ENCODE measurements at places on chromosomes 16 and 17.

GRCh38 chr16:59290718-59291117 is 556.6 kb upstream of the GOT2 start:
- no peak for DNase-seq

GRCh38 chr16:56728980-56729734 is 772 bp upstream of the NUP93 start:
- DNase-seq = no peak

DNA sequence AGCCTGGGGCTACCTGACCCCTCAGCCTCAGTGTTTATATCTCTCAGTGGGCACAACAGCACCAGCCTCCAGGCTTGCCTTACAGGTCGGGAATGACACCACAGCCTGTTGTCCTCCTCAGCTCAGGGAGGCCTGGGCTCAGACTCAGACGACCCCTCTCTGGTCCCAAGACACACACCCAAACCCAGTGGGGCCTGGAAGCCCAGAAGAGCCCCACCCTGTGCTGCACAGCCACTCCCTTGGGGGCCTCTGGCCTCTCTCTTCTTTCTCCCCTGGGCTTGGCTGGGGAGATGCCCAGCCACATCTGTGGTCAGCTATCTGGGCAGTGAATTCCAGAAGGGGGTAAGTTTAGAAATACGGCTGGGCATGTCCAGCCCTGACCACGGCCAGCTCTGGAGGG is 2.4 kb downstream of the NATD1 start:
- DNase-seq = no peak

DNA sequence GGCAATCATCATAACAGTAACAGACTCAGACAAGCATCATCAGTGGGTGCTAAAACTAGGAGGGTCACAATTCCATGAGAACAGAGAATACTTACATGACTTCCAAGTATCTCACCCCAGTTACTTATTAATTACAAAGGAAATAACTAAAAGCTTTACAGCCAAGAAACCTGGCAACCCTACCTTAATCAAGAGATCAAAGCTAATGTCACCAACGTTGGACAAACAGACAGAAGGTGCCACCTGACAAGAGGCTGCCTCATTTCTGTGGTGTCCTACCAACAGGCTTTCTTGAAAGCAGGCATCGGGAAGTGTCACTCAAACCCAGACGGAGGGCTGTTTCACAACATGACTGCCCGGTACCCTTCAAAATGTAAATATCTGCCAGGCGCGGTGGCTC is 84.6 kb downstream of the RMI2 start:
- no peak for DNase-seq

GRCh38 chr17:64001091-64001579 is 3.0 kb downstream of the PRR29 start:
- DNase-seq = no peak

- no peak for DNase-seq
Measured at GRCh38 chr16:9107025-9107970, 15.9 kb downstream of the HAPSTR1 start.

DNA sequence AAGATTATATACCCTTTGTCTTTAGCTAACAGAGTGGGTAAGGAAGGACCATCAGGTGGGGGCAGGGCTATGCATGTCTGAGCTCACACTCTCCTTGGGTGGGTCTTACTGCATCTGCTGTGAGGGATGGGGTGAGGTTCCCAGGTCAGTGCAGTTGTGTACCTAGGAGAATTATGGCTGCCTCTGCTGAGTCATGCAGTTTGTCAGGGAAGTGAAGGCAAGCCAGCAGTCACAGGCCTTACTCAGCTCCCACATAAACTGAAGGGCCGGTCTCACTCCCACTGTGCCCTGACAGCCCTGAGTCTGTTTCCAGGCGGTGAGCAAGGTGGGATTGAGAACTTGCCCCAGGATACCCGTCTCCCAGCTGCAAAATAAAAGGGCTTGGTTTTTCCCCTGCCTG is 328.6 kb downstream of the MAP2K6 start:
- DNase-seq = no peak

DNA sequence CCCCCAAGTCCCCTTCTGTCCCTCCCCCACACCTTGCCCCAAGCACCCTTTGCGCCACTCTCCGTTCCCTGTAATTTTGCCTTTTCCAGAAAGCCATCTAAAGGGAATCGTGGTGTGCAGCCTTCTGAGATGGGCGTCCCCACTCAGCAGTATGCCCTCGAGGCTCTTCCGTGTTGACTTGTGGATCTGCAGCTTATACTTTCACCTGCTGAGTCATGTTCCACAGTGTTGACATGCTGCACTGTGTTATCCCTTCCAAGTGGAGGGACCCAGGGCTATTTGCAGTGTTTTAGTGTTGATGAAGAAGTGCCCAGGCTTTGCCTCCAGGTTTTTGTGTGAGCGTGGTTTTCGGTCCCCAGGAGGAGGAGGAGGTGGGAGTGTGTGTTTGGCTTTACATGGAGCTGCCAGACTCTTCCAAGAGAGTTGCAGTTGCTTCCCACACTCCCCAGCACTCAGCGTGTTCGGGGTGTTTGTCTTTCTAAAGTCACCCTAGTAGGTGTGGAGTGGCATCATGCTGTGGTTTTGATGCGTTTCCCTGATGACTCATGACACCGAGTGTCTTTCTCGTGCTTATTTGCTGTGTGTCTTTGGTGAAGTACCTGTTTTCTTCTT is 32.1 kb upstream of the JPT2 start:
- no peak for DNase-seq

DNA sequence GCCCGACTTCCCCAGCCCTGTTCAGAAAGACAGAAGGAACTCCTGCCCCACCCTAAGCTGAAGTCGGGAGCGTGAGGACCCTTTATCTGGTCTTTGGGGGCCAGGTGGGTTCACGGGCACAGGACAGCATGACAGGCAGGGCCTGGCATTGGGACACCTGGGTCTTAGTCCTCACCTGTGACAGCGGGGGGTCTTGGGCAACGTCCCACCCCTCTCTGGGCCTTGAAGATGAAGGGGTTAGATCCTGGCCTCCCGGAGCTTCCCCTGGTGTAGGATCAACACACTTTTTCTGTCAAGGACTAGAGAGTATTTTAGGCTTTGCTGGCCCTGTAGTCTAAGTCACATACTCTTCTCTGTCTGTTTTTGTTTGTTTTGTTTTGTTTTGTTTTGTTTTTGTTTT is 65.1 kb downstream of the JPH3 start:
- no peak for DNase-seq

DNA sequence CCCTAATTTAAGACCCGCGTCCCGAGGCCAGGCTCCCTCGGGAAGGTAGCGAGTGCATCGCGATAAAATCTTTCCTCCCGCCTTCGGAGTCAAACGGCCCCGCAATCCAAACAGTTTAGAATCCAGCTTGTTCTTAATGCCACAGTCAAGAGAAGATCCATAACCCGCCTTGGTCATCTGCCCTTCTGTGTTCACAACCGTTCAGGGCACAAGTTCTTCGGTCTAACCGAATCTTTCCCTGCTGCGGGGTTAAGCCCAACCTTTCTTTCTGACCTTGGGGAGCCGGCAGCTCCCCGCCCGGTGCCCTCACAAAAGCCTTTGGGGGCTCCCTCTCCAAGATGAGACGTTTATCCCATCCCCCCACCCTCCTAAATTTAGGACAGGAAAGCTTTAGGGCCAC is 30.3 kb downstream of the CPSF4L start:
- DNase-seq = peak; percentile 21

- no peak for DNase-seq
Measured at GRCh38 chr16:25996052-25996451, 304.3 kb downstream of the HS3ST4 start.

DNA sequence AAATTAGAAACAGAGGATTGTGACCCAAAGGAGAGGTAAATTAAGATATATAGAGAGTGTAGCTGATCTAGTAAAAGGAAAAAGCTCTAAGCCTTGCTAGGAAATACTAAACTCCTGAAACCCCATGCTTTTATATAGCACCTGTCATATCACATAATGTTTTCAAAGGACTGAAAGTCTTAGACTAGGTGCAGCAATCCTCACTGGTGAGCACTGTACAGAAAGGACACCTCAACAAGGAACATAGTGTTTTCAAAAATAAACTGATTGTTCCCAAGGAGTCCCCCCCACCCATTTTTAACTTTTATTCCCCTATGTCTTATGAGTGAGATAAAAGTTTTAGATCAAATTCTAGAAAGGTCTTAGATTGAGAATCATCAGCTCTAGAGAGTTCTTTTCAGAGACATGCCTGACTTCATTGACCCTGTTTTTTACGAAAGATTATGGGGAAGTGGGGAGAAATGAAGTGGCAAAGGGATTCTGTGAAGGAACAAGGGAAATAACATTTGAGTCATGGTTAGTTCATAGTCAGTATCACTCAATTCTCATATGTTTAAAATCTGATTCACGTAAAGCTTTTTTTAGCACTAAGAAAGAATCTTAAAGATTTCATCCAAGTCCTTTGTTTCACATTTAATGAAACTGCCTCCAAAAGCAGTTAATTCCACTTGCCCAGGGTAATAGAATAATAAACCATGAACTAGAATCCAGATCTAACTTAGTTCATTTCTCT is 166.4 kb downstream of the CYB561 start:
- DNase-seq = no peak

DNA sequence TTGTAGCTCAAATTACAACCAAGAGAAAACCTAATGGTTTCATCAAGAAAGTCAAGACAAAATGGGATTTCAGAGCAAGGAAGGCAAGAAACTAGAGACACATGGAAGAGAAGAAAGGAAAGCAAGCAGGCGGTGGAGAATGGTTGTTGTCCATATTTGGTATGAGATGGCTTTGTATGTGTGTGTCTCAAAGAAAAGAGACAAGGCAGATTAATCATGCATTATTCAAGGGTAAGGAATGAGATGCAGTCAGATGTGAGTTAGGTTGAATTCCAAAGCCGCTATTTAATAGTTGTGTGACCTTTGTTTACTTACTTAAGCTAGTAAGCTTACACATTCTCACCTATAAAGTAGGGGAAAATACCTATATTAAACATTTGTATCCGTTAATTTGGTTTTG is 1029.6 kb downstream of the CDH11 start:
- no peak for DNase-seq

DNA sequence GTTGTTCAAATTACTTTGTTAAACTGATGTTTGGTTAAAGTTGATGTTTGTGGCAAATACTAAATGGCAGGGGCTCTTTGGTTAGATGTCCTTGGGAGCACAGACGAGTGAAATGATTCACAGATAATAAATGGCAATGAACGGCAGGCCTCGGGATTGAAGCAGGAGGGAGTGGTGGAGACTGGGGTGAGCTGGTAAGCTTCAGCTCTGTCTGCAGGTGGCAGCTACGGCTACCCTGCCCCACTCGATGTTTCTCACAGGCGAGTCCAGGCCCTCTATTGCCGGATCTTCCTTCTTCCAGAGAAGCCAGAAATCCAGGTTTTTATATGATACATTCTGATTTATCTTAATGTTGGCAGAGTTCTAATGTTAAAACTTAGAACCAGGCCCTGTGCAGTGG is 144.8 kb upstream of the CACNG5 start:
- no peak for DNase-seq

- no peak for DNase-seq
Measured at GRCh38 chr17:34728771-34729310, 149.5 kb downstream of the TMEM132E start.

DNA sequence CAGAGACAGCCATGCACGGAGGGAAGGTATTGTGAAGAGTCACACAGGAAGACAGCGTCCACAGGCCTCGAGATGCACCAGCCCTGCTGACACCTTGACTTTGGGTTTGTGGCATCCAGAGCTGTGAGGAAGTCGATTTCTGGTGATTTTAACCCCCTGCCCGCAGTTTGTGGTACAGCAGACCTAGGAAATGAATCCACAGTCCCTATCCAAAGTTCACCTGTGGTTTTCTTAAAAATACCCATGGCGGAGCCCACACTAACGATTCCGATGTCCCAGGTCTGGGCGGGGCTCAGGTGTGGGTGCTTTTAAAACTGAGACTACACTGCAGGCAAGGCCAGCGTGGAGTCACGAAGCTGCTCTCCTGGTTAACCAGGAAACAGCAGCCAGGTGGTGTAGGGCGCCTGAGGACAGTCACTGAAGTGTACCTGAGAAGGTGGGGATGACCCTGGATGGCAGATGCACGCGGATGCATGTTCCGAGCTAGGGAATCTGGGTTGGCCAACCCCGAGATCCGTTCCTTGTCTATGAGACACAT is 14.4 kb upstream of the MEAK7 start:
- DNase-seq = no peak

DNA sequence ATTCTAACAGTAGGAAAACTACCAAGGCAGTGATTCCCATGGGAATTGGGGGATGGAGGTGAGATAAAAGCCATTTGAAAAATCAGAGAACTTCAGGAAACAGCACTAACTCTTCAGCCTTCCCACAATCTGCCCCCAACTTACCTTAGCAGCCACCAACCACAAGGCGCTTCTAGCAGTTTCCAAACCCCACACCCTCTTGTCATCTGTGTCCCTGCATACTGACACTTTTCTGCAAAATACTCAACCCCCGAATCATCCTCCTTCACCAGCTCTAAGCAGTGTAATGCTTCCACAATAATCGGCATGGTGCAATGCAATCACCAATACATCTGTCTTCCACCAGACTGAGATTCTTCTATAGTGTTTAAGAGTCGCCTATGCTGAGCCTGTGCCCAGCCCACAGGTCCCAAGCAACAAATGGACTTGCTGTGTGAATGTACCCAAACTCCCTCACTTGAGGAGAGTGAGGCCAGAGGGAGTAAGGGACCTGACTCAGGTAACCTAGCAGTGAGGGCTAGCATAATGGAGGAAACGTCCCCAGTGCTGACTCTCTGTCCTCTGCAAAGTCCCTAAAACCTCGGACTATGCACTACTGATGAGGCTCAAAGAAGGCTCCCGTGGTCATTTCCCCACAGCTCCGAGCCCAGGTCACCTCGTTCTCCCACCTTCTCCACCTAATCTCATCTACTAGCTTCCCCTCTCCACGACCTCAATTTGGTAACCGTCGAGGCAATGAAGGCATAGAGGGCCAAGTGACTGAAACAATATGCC is 943 bp downstream of the DYNC1LI2 start:
- DNase-seq = peak; percentile 50

DNA sequence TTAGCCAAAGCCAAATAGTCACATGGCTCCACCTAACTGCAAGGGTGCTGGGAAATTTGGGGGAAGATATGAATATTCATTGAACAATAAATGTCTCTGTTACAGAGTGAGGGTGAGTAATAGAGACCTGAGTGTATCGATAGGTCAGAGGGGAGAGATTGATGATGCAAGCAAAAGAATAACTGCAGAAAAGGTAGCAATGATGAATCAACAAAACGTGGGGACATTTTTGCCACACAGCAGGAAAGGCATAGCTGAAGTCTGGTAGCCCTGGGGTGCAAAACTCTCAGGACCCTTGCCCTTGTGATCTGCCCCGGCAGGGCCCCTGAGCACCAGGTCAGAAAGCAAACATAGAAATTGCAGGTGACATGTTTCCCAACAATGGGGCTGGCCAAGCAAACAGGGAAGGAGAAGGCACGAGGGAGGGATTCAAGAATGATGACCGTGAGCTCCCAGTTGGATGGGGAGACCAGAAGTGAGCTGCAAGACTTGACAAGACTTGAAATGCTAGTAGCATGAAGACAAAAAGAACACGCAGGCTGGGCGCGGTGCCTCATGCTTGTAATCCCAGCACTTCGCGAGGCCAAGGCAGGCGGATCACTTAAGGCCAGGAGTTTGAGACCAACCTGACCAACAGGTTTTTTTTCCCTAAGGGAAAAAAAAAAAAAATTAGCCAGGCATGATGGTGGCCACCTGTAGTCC is 12.7 kb upstream of the HERPUD1 start:
- no peak for DNase-seq

- DNase-seq = peak; percentile 40
Measured at GRCh38 chr16:17343028-17343427, 127.7 kb downstream of the XYLT1 start.
